Neural progenitor cell (in vitro differentiated cells): ENCODE measurements at places on chromosomes 7 and 10.

GRCh38 chr7:38057829-38058228 lies 120.2 kb upstream of the STARD3NL start:
- DNase-seq: no peak

DNA sequence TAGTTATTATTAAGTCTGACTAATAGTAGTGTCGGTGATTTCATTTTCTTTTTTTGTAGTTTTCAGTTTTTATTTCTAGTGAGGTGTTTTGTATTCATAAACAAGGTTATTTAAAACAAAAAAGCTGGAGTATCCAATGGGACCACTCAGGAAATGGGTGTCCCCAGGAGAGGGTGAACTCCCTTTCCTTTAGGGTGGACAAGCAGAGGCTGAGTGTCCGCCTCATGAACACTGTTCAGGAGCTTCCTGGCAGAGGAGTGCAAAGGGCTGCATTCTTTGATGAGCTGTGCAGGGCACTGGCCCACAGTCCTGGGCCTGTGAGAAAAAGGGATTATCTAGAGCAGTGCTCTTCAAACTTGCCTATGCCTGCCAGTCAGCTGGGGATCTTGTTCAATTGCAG lies 56.0 kb downstream of the ADAMTS14 start:
- no peak for DNase-seq

GRCh38 chr7:143487061-143487460 lies 9.4 kb downstream of the TAS2R41 start:
- DNase-seq: no peak

DNA sequence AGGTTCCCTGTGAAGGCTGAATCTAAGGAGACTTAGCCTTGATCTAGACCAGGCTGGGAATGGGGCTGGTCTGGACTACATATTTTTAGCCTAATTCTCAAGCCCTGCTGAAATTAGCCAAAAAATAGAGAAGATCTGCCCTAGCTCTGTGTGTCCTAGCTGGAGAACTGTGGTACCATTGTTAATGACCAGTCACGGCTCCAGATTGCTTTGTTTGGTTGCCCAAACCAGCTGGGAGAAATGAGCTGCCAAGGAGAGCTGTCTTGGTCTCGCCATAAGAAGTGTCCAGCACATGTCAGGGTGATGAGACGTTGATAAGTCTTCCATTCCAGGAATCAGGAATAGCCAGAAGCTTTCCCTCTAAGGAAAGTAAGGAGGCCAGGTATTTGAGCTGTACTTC lies 20.7 kb downstream of the GBX1 start:
- no peak for DNase-seq

- no peak for DNase-seq
Measured at GRCh38 chr10:927131-927530, 4.4 kb downstream of the LARP4B start.

DNA sequence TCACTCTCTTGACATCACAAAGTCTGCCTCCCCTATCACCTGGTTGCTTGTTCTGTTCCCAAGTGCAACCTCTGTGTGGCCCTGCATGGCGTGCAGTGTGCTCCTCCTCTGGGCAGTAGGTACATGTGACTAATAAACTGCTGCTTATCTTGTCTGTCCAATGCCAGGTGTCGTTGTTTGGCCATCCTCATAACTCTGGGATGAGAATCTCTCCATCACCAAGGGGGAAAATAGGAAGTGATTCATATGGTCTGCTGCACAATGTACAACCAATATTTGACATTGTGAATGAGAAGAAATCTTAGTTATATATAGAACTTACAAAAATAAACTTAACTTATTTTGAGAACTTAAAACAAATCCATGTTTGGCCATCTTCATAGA lies 135.2 kb downstream of the INHBA start:
- no peak for DNase-seq
